ENCODE measurements at places on chromosomes 16 and 17.

DNA sequence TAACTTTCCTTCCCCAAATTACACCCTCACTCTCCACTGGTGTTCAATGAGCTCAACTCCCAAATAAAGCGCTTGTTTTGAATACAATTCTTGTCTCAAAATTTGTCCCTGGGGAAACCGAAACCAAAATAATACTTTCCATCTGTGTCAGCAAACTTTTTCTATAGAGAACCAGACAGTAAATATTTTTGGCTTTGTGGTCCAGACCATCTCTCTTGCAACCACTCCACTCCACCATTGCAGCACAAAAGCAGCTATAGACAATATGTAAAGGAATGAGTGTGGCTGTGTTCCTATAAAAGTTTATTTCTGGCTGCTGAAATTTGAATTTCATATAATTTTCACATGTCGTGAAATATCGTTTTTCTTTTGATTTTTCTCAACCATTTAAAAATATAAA is 84.6 kb upstream of the ERCC4 start:
- no peak for DNase-seq

DNA sequence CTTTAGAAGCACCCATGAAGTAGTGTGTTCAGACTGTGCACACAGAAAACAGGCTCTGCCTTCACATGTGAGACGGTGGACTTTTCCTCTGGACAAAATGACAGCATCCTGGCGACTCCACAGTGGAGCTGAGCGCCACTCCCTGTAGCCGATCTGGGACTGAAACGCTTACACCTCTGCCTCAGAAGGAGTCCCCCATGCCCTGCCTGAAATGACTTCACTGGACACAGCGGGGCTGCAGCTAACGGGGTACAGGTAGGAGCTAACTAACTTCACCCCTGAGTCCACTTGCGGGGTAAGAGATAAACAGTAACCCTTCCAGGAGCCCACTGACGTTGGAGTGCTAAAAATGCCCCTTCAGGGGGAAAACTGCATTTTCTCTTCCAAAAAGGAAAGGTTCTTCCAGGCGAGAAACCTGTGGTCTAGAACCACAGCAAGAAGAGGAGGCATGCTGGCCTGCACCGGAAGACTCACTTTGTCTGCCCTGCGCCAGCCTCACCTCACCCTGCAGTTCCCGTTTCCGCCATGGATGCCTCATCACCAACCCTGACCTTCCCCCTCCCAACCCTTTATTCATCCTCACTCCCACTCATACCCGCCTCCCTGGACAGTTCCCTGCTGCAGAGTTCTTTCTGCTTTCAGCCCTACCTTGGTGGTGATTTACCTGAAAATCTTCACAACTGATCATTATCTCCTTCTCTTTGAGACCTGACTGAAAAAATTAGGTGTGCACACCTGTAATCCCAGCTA is 19.4 kb upstream of the ENDOV start:
- no peak for DNase-seq

DNA sequence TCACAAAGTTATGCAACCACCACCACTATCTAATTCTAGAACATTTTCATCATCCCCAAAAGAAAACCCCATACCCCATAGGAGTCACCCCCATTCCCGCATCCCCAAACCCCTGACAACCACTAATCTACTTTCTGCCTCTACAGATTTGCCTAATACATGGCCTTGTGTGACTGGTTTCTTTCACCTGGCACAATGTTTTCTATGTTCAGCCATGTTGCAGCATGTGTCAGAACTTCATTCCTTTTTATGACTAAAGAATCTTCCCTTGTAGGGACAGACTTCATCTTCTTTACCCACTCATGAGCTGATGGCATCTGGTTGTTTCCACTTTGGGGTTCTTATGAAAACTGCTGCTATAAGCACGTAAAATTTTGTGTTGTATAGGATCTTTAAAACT is 34.6 kb downstream of the CYTH1 start:
- no peak for DNase-seq

DNA sequence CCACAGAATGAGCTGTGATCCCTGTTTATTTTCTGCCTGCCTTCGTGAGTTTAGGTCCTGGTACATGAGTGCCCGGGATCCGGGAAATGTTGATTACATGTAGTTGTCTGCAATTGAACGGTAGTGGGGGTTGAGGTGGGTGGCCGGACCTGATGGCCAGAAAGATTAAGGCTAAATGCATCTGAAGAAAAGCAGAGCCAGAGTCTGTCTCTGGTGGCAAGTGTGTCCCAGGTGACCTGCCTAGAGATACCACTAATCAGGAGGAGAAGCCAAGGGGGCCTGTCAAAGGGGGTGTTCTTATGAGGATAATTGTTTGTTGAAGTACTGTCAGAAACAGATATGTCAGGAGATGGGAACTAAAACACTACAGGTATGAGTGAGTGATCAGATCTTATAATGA is 154.0 kb upstream of the ASIC2 start:
- no peak for DNase-seq

DNA sequence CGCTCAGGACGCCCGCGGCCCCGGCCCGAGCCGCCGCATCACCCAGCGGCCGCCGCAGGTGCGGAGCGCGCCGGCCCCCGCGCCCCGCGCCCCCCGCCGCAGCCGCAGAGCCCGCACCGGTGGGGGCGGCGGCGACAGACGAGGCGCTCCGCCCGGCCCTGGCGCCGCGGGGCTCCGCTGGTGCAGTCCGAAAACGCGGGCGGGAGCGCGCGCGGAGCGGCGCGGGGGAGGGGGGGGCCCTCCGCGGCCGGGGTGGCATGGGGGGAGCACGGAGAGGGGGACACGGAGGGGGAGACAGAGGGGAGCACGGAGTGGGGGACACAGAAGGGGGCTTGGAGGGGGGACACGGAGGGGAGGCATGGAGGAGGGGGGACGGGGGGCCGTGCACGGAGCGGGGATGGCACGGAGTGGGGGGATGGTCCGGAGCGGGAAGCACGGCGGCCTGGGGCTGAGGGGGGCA is at the start of gene AATK:
Gene AATK (minus strand): TSS at position 189 of the 460 bp plus-strand sequence. CDS start 229 bp downstream, outside the sequence.
- DNase-seq = no peak

DNA sequence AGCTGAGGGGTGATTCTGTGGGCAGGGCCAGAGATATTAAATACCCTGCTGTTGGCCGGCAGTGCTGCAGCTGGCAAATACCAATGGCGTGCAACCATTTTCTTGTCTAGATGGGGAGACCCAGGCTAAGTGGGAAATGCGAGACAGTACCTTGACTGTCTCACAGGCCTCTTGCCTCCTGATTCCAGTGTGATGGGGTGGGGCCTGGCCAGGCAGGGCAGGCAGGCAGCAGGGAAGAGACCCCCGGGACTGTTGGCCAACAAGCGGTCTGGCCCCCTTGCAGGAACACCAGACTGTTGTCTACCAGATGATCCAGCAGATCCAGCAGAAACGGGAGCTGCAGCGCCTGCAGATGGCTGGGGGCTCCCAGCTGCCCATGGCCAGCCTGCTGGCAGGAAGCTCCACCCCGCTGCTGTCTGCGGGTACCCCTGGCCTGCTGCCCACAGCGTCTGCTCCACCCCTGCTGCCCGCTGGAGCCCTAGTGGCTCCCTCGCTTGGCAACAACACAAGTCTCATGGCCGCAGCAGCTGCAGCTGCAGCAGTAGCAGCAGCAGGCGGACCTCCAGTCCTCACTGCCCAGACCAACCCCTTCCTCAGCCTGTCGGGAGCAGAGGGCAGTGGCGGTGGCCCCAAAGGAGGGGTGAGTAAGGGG is 5.7 kb upstream of the CISD3 start:
- DNase-seq = no peak

DNA sequence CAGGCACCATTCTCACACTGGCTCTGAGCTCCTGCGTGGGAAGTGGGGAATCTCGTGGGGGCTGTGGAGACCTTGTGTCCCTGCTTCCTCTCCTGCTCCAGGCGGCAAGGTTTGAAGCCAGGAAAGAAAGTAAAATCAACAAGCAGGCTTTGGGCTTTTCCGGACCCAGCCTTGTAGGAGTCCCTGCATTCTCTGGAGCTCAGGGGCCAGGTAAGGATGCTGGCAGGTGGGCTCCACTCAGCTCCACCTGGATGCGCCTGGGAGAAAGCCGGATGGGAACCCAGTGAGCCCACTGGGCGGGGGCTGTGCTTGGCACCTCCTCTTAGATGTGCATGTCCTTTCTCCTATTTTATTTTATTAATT is 362.5 kb downstream of the SEC14L1 start:
- no peak for DNase-seq

GRCh38 chr16:68270353-68270752 is 6.0 kb downstream of the SLC7A6 start:
- no peak for DNase-seq

DNA sequence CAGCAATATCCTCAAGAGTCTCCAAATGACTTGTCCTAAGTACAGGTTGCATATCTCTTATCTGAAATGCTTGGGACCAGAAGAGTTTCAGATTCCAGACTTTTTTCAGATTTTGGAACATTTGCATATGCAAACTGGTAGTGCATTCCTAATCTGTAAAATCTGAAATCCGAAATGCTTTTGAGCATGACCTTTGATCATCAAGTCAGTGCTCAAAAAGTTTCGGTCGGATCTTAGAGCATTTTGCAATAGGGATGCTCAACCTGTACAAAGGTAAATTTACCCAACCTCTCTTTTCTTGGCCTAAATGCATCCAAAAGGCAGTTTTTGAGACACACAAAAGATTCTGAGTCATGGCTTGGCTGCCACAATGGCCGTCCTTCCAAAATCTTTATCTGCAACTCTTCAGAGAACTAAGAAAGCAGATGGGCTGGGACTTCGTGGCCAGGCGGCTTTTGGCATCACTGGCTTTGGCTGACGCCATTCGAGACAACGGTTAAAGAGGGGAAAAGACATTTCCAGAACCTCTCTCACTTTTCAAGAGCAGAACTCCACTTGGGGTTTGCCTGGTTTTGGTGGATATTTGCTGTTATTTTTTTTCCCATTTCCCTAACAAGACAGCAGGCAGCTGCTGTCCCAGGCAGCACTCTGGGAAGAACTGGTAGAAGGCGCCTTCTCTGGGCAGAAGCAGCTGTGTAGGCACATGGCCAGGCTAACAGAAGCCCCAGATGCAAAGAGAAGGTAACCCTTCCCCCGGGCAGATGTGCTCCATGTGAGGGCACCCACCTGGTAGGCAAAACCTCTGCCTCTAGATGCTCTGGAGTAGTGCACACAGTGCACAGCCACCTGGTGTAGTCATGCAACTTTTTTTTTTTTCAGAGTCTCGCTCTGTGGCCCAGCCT is 8.9 kb downstream of the CPPED1 start:
- no peak for DNase-seq

DNA sequence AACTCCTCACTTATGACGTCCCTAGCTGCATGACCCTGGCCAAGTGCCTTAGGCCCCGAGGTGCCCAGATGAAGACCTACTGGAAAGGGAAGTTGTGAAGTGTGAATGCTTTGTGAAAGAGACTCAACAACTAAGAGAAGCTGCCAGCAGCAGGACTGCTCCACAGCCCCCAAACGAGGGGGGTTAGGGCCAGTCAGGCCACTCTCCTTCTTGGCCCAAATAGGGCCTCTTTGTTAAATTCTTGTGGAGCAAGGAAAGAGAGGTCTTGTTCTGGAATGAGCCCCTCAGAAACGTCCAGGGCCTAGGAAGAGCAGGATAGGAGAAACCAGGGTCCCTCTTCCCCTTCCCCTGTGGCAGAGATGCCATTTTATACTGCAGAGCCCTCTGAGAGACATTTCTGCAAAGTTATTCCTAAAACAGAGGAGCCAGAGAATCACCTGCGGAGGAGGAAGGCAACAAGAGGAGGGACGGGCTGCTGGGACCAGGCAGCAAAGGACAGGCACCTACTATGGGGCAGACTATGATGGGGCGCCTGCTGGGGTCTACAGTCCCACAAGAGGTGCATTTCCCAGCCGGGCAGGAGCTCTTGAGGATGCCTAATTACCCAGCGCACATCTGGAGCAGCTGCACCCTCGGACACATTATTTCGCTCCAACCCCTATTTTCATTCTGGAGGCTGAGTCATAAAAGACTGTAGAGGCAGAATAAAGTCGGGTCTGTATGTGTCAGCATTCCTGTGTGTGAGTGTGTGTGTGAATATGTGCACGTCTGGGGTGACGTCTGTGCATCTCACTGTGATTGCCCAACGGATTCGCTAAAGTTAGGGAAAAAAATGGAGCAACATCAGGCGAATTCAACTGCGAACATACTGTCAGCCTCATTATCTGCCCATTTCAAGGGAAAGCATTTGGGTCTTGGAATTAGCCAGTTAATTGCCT is 11.4 kb upstream of the HOXB9 start:
- peak; percentile 82 for DNase-seq

- DNase-seq = no peak
Observed at GRCh38 chr16:85833219-85833920, 33.9 kb downstream of the COX4I1 start.

DNA sequence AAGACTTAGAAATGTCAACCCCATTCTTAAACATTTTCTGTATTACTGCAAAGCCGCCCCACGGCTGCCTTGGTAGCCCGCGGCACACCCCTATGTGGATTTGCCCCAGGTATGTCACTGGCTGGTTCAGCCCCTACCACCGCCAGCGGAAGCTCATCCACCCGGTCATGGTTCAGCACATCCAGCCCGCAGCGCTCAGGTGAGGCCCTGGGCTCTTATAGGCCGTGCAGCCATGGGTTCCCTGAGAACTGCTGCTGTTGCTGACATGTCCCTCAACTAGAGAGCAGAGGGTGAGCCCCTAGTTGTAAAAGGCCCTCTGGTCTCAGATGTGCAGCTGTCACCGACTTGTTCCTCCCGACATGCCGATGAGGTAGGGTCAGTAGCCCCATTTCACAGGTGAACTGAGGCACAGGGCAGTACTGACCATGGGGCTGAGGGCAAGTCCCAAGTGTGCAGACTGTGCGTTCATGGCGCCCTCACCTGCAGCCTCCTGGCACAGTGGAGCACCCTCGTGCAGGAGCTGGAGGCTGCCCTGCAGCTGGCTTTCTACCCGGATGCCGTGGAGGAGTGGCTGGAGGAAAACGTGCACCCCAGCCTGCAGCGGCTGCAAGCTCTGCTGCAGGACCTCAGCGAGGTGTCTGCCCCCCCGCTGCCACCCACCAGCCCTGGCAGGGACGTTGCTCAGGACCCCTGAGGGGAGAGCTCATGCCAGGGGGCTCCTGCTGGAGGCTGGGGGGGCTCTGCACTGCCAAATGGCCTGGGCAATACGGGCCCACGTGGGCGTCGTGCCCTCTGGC is 8.7 kb downstream of the CYBC1 start:
- DNase-seq = no peak

DNA sequence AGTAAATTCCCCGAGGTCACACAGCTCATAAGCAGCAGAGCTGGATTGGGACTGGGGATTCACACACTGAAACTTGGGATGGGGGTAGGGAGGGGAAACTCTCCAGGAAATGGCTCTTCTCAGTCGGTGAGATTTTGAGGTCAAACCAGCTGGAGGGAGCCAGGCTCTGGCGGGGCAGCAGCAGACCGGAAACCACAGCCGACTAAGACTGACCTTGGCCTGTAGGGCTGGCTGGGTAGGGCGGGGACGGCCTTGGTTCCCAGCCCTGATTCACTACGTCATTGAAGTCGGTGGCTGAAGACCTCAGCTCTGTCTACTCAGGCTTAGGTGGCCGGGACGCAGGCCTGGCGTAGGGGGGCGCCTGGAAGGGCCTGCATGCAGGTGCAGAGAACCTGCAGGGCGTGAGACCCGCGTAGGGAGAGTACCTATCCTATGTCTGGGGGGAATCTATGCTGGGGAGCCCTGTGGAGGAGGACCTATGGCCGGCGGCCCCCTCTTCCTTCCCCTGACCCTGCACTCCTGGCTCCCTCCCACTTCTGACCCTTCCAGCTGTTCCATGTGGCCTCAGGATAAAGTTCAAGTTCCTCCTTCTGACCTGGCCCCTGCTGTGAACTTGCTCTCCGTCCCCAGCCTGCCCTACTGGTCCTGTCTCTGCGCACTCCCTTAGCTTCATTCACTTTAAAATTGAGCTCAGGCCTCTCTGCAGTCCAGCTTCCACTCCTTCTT is 11.9 kb upstream of the SLC4A1 start:
- peak; percentile 94 for DNase-seq

GRCh38 chr17:47076171-47076570 is 97.1 kb upstream of the RPRML start:
- no peak for DNase-seq
